ENCODE measurements at places on chromosomes 5 and 9. TPM values are rescaled to one million over a fixed set of nuclear protein-coding genes. Genes with fewer than 3 reads are reported as not detected.

DNA sequence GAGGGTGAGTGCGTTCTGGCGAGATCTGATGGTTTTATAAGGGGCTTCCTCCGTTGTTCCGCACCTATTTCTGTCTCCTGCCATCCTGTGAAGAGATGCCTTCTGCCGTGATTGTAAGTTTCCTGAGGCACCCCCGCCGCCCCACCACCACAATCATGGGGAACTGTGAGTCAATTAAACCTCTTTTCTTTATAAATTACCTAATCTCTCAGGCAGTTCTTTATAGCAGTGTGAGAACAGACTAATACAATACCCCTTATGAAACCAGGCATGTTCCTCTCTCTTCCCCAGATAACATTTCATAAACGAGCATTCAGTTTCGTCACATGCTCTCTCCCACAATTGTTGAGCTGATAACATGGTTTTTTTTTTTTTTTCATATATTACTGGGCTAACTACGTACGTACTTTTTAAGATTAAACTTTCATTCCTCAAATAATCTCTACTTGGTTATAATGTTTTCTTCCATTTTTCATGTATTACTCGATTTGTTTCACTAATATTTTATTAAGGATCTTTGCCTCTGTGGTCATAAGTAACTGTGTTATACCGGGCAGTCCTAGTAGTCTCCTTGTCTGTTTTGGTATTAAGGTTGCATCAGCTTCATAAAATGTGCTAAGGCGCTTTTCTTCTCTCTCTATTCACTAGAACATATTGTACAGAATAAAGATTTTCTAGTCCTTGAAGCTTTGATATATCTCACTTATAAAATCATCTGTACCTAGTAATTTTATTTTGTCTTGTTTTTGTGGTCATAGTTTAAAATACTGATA lies 64.9 kb upstream of the MVB12B start:
- no peaks in the 10 kb centered on the region for H3K4me1 ChIP-seq
- no peak overlapping the region for H3K27ac ChIP-seq
- no peaks in the 10 kb centered on the region for H3K27me3 ChIP-seq
- no peak overlapping the region for H3K4me3 ChIP-seq

- H3K36me3 ChIP-seq, result no peaks in the 10 kb centered on the region
- no peak for DNase-seq
- peaks cover 34% of the 10 kb centered on the region for H3K4me1 ChIP-seq
- no peaks in the 10 kb centered on the region for H3K27me3 ChIP-seq
- H3K27ac ChIP-seq, result no peak overlapping the region
These were observed 231.2 kb downstream of the EBF1 start for GRCh38 chr5:158868546-158868945.

The GCNT4 gene
- 1.3 TPM for total RNA-seq

DNA sequence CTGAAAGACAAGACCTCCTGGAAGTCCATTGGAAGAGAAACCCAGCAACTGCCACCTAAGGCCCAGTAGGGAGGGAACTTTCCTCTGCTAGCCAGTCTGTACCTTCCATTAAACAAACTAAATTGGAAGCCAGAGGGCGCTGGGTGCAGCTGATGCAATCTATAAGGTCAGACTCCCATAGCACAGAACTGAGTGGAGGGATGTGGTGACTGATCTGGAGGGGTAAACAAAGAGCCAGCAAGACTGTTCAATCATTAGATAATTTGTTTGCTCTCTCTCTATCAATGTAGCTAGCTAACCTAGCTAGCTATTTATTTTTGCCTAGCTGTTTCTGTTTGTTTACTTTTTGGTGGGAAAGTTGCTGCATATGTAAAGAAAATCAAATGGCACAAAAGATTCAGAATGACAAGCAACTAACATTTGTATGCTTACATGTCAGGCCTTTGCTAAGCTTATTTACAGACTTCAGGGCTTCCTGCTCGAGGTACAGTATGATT lies 291.8 kb upstream of the DAB2 start:
- H3K4me1 ChIP-seq, result no peaks in the 10 kb centered on the region
- H3K27me3 ChIP-seq, result no peaks in the 10 kb centered on the region
- H3K4me3 ChIP-seq, result no peak overlapping the region
- DNase-seq, result no peak

DNA sequence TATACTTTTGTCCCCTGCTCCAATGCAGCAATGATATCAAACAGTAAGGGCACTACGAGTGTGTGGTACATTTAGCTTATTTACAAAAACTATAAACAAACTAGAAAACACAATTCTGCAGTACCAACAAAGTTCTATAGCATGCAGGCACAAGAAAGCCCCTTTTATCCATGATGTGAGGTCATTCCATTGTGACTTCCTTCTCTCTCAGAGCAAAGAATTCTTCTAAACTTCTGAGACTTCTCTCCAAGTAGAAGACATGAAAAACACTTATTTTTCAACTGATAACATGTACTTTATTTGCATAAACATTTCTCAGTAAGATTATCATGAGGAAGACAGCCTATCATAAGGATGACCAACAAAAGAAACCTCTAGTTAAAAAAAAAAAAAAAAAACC lies 569.8 kb downstream of the TLE1 start:
- no peak overlapping the region for H3K4me3 ChIP-seq
- no peaks in the 10 kb centered on the region for H3K36me3 ChIP-seq
- no peaks in the 10 kb centered on the region for H3K4me1 ChIP-seq
- DNase-seq, result no peak
- no peak overlapping the region for H3K27ac ChIP-seq

The IFNA21 gene
- not detected for total RNA-seq

GRCh38 chr5:136768457-136768856 lies 403.1 kb upstream of the TRPC7 start:
- no peak overlapping the region for H3K27ac ChIP-seq
- H3K4me1 ChIP-seq, result peaks cover 8% of the 10 kb centered on the region
- no peak overlapping the region for H3K4me3 ChIP-seq
- H3K27me3 ChIP-seq, result no peaks in the 10 kb centered on the region
- DNase-seq, result no peak
